Stimulated activated CD8-positive, alpha-beta memory T cell treated with anti-CD3 and anti-CD28 coated beads, Interleukin-2, amount 100 ng/mL, for 48 hours (primary cell): ENCODE measurements at places on chromosomes 3 and 15.

DNA sequence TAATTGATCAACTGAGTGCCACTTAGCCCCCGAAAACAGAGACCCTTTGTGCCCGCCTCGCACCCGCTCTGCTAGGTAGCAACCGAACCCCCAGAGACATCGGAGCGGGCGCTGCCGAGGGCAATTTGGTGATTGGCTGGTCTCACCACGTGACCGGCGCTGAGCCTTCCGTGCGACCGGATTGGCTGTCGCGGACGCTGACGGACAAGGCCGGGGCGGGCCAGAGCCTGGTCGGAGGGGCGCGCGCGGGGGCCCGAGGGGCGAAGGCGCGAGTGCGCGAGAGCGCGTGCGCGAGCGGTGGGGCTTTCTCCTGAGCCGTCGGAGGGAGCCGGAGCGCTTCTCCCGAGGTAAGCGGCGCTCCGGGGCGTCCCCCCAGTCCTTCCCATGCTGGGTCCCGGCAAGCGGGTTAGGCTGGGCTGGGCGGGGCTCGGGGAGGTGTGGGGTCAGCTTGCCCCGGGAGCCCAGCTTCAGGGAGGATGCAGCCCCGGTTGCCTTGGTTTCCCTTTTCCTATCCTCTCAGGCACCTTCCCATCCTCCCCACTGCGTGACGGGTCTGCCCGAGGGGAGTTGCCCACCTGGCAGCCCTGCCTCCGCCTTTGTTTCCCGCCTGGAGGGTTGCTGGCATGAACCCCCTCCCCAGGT lies at the start of gene TMEM108:
Gene TMEM108, plus strand, starts transcription at position 303 of the 642 bp plus-strand sequence.
- no peak for DNase-seq

GRCh38 chr3:188956839-188957489 lies 214.8 kb upstream of the TPRG1 start:
- DNase-seq: no peak

DNA sequence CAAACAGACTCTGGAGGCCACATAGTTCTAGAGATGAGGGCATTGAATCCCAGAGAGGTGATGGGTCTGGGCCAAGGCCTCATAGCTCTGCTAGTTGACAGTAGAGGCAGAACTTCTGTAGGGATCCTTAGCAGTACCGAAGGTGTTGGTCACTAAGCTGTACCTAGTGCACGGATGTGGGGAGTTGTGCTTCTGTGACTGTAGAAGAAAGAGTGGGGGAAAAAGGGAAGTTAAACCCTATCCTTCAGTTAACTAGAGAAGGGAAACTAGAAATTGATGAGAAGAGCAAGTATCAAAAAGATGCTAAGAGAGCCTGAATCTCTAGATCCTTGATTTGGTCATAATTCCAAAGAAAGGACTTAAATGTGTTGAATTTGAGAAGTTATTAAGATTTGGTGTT lies 186.7 kb downstream of the NFKBIZ start:
- DNase-seq: no peak

- DNase-seq: no peak
These were observed 168.6 kb upstream of the IQSEC1 start for GRCh38 chr3:13241621-13242363.

GRCh38 chr3:10950476-10951294 lies 41.9 kb upstream of the SLC6A1 start:
- no peak for DNase-seq

GRCh38 chr3:183044547-183045229 lies 54.6 kb downstream of the MCCC1 start:
- no peak for DNase-seq

- DNase-seq: no peak
These were observed 6.3 kb upstream of the HES1 start for GRCh38 chr3:194129581-194130133.

GRCh38 chr3:149620291-149621020 lies 37.4 kb downstream of the WWTR1 start:
- DNase-seq: no peak

- DNase-seq: no peak
These were observed 233.3 kb downstream of the SHOX2 start for GRCh38 chr3:157872902-157873301.

- no peak for DNase-seq
These were observed 32.8 kb upstream of the TSEN2 start for GRCh38 chr3:12451481-12451880.

- no peak for DNase-seq
These were observed 569.6 kb downstream of the AGBL1 start for GRCh38 chr15:86649277-86649676.

DNA sequence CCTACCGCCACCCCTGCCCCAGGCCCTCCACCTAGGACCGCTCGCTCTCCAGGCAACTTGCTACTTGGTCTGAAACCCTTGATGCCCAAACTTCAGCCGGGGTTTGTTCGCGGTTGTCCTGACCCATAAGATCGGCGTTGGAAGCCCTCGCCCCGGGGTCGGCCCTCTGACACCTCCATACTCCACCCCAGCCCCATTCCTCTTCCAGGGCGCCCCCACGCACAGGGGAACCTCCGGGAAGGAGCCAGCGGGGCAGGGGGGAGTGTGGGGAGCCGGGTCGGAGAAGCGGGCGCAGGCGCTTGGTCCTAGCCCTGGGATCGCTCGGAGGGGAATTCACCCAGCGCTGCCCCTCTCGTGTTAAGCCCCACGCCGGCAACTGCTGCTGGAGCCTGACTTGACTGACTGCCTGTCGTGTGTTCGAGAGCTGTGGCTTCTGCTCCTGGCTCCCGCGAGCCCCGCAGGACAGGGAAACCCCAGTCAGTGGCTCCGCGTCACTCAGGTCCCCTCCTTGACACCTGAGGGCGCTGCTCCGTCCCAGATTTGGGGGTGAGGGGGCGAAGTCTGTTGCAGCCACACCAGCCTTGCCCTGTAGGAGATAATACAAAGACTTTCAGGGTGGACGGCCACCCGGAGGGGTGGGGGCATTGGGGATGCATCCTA lies 675 bp downstream of the RYR3 start:
- no peak for DNase-seq

DNA sequence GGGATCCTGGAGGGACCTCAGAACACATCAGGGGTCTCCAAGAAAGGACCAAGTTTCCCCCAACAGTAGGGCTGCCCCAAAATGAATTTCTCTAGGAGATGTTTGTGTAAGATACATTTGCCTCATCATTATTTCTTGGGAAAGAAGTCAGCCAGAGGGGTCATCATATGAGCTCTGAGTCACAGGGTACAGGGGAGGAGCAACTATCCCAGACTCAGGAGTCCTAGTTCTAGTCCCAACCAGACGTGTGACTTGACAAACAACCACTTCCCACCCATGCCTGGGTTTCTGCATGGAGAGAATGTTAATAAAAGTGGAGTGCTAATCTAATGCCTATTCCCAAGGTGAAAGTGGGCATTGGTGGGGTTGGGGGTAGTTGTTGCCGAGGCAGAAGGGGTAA lies 144.1 kb downstream of the ALDH1A2 start:
- DNase-seq: no peak

DNA sequence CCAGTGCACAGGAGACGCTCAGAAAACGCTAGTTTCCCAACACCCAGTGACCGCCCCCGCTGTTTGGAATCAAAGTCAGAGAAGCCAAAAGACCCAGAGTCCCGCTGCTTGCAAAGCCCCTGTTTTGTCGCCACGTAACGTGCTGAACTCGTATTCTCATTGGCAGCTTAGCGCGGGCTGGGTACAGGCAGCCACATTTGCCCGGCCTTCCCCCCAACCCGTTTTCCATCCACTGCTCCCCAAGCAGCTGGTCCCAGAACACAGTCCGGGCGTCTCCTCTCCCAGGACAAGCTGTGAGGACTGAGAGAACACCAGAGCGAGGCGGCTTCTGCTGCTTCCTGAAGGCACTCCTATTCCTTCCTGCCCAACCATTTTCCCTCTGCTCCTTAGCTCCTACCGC lies 54.8 kb downstream of the RASGRF1 start:
- no peak for DNase-seq
